ENCODE measurements at places on chromosomes 11 and 22. TPM values are rescaled to one million over a fixed set of nuclear protein-coding genes. Genes with fewer than 3 reads are reported as not detected.

PNPLA5 gene
- total RNA-seq, result not detected

GRCh38 chr11:130089674-130090073 is 20.0 kb downstream of the APLP2 start:
- H3K4me3 ChIP-seq, result no peak overlapping the region
- H3K36me3 ChIP-seq, result no peaks in the 10 kb centered on the region
- no peaks in the 10 kb centered on the region for H3K27me3 ChIP-seq
- H3K27ac ChIP-seq, result no peak overlapping the region
- DNase-seq, result no peak
- H3K4me1 ChIP-seq, result peaks cover 31% of the 10 kb centered on the region

XKR3 gene
- not detected for total RNA-seq

- no peaks in the 10 kb centered on the region for H3K27me3 ChIP-seq
- H3K4me1 ChIP-seq, result peaks cover 78% of the 10 kb centered on the region
- peak; percentile 66 for DNase-seq
- peak overlapping the region; percentile 91 for H3K27ac ChIP-seq
- H3K36me3 ChIP-seq, result no peaks in the 10 kb centered on the region
Measured at GRCh38 chr11:78800096-78800690, 225.5 kb upstream of the NARS2 start.

MMP7 gene
- total RNA-seq, result not detected

DNA sequence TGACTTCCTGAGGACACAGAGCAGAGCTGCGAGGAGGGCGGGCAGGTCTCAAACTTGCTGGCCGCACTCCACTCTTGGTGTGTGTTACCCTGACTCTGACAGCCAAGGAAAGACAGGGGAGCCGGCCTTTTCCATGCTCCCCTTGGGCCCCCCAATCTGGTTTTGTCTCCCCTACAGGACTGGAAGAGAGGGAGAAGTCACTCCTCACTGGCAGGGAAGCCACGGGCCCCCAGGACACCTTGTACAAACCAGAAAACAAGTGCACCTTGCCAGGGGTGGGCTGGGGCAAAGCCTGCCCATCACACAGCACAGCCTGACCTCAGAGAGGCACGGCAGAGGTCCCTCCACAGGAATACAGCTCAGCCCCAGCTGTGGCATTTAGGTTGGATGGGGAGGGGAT is 20.2 kb downstream of the CBX7 start:
- DNase-seq, result no peak
- H3K4me3 ChIP-seq, result no peak overlapping the region
- no peak overlapping the region for H3K27ac ChIP-seq
- H3K27me3 ChIP-seq, result no peaks in the 10 kb centered on the region

GRCh38 chr11:110075105-110075846 is 17.9 kb upstream of the ZC3H12C start:
- H3K4me1 ChIP-seq, result no peaks in the 10 kb centered on the region
- H3K36me3 ChIP-seq, result no peaks in the 10 kb centered on the region
- DNase-seq, result no peak
- no peak overlapping the region for H3K27ac ChIP-seq

SLC22A9 gene
- total RNA-seq, result not detected

DNAJC24 gene
- 21.5 TPM for total RNA-seq

DNA sequence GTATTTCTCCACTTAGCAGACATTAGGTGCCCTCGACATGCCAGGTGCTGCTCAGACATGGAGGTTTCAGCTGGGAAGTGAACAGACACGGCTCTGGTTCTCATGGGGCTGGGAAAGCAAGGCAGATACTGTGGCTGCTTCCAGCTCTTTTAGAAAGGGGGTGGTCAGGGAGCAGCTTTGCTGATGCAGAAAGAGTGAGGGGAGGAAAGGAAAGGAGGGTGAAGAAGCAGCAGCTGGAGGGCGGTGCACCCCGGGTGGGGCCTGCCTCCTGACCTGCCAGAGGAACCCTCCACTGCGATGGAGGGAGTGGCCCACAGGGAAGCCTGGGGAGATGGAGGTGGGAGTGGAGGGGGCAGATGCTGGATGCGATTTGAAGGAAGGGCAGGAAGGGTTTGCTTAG is 76.8 kb downstream of the MORC2 start:
- H3K4me1 ChIP-seq, result no peaks in the 10 kb centered on the region
- H3K27ac ChIP-seq, result no peak overlapping the region
- H3K36me3 ChIP-seq, result no peaks in the 10 kb centered on the region
- no peak for DNase-seq
- H3K4me3 ChIP-seq, result no peak overlapping the region

UBQLN3 gene
- total RNA-seq, result 2.0 TPM

GRCh38 chr11:1382831-1383607 is 6.7 kb upstream of the BRSK2 start:
- no peaks in the 10 kb centered on the region for H3K36me3 ChIP-seq
- no peak overlapping the region for H3K4me3 ChIP-seq
- DNase-seq, result peak; percentile 72
- H3K27me3 ChIP-seq, result no peaks in the 10 kb centered on the region
- H3K4me1 ChIP-seq, result peaks cover 4% of the 10 kb centered on the region

YDJC gene
- 44.5 TPM for total RNA-seq

- no peak overlapping the region for H3K4me3 ChIP-seq
- H3K36me3 ChIP-seq, result no peaks in the 10 kb centered on the region
- no peak overlapping the region for H3K27ac ChIP-seq
Measured at GRCh38 chr22:20434264-20434751, 3.3 kb downstream of the SCARF2 start.

PHLDB1 gene
- total RNA-seq, result 158 TPM

GRCh38 chr11:43874738-43875137 is 5.9 kb upstream of the ALKBH3 start:
- no peak for DNase-seq
- no peaks in the 10 kb centered on the region for H3K4me1 ChIP-seq
- no peaks in the 10 kb centered on the region for H3K36me3 ChIP-seq
- no peak overlapping the region for H3K4me3 ChIP-seq

DNA sequence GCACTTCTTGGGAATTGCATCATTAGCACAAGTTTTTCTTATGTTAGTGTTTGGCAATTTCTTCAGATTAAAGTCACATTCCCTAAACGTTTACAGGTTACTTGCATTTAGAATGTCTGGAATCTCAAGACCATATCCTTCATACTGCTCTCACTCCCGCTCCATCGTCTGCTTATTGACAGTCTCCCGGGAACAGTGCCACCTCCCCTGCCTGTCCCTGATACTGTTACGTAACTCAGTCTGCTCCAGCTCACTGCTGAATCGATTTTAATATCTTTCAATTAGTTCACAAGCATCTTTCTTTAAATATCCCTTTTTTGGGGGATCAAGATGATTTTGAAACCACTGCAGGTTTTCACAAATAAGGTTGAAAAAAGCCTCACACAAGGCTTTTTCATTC is 48.2 kb downstream of the GLYATL2 start:
- no peaks in the 10 kb centered on the region for H3K4me1 ChIP-seq
- no peak for DNase-seq
- H3K27me3 ChIP-seq, result no peaks in the 10 kb centered on the region
- H3K27ac ChIP-seq, result no peak overlapping the region
- H3K4me3 ChIP-seq, result no peak overlapping the region

BCO2 gene
- 15.9 TPM for total RNA-seq

GRCh38 chr11:110509472-110509871 is 79.7 kb downstream of the FDX1 start:
- no peaks in the 10 kb centered on the region for H3K36me3 ChIP-seq
- H3K4me1 ChIP-seq, result no peaks in the 10 kb centered on the region
- DNase-seq, result no peak

- H3K27me3 ChIP-seq, result no peaks in the 10 kb centered on the region
- H3K4me1 ChIP-seq, result peaks cover 31% of the 10 kb centered on the region
- no peak overlapping the region for H3K4me3 ChIP-seq
Measured at GRCh38 chr11:96338910-96339705, 3.9 kb downstream of the MAML2 start.

GRCh38 chr11:8273287-8273686 is 9.6 kb upstream of the LMO1 start:
- H3K27ac ChIP-seq, result no peak overlapping the region
- DNase-seq, result no peak
- H3K4me1 ChIP-seq, result peaks cover 6% of the 10 kb centered on the region
- H3K4me3 ChIP-seq, result no peak overlapping the region
- H3K27me3 ChIP-seq, result no peaks in the 10 kb centered on the region
